DMS79 treated with DMSO at 0.1 percent for 48 hours (cell line): ENCODE measurements at places on chromosomes 11 and 22.

GRCh38 chr11:1233351-1234053, 10.6 kb downstream of the MUC5B start:
- no peak for DNase-seq

DNA sequence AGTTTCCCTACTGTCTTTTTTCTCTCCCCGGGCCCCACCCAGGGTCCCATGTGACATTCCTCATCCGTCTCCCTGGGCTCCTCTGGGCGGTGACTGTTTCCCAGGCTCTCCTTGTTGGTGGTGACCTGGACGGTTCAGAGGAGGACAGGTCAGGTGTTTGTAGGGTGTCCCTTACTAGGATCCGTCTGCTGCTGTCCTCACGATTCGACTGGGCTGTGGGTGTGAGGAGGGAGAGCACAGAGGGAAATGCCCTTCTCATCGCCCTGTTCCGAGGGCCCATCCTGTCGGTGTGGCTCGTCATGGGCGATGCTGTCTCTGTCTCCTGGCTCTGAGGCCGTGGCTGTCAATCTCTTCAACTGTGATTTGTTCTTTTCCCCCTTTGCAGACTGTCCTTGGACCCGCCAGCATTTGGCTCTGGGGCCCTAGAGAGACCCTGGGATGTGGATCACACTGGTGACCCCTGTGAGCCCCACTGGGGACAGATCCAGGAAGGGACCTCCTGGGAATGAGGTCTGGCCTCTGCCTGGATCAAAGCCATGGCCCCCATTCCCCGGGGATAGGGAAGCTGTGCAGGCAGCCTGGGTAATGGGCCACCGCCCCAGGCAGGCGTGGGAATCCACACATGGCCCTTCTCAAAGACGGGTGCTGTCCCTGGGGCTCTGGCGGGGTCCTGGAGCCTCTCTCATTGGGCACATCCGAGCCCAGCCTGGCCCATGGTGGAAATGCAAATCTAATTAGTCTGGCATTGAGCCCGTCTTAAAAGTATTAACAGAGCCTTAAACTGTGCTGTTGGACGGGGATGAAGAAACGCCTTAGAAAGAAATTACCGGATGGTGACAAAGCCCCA, 46.8 kb upstream of the KCNQ1OT1 start:
- DNase-seq: no peak

GRCh38 chr11:77311701-77312100, 10.2 kb upstream of the GDPD4 start:
- no peak for DNase-seq

GRCh38 chr11:92384358-92384757, 159.7 kb downstream of the FAT3 start:
- no peak for DNase-seq

GRCh38 chr11:94066901-94067429, 45.8 kb downstream of the HEPHL1 start:
- no peak for DNase-seq

DNA sequence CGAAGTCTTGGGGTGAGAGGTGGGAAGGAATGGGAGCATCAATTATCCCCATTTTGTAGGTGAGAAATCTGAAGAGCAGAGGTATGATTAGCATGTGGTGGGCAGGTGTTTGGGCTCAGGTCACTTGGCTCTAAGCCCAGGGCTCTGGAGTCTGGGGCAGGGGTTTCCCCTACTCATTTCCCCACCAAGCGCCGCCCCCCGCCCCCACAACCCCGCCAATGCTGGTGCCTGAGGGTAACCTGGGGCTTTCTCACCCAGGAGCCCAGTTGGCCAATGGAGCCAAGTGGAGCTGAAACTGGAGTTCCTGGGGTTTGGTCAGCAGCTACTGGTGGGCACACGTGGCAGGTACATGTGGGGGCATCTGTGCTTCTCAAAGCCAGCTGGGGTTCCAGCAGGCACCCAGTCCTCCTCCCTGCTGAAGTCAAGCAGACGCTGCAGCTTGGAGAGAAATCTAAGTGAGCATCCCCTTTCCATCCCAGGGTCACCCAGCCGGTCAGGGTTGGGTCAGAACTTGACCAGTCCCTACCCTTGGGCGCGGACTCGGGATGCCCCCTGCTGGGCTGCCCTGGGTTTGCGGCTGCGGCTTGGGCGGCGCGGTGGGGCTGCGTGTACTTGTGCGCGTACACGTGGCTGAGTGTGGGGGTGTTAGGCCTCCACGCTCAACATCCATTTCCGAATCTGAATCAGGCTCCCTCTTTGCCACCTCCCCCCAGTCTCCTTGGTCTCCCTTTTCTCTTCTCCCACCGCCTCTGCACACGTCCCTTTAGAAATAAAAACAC, 1.7 kb upstream of the CHRM1 start:
- no peak for DNase-seq
